ENCODE measurements at places on chromosomes 6 and 20.

DNA sequence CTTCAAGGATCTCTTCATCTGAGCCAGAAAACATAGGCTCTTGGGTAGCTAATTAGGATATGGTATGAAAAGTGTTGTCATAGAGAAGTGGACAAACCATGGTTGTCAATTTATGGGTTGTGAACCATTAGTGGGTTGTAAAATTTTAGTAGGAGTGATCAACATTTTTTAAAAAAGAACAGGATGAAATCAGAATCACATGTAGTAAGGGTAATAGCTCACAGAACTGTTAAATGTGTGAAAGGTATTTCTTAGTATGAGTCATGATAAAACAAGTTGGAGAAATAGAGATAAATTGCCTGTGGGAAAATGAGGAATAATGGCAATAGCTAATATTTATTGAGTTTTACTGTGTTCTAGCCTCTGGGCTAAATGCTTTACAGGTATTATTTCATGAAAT lies 113.4 kb downstream of the MAP3K4 start:
- no peak for DNase-seq

DNA sequence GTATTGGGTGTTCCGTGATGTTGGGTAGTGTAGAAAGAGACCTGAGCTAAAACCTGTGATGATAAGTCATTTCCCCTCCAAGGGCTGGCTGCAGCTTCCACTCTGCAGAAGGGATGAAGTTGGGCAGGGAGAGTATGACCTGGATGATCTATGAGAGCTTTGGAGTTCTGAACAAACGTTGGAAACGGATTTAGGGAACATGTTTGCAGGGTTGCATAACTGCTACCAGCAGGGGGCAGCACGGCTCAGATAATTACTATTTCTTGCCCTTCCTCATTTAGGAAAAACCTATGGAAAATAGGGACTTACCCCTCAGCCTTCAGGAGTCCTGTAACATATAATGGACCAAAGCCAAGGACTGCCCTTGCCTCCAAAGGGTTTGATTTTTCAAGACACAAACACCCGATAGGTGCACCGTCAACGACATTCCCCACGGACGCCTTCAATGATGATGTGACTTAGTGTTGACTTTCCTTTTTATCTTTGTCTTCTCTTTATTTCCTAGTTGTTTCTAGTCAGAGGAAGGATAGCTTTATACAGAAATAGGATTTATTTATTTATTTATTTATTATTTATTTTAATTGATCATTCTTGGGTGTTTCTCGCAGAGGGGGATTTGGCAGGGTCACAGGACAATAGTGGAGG lies 164.9 kb upstream of the SASH1 start:
- DNase-seq = no peak

DNA sequence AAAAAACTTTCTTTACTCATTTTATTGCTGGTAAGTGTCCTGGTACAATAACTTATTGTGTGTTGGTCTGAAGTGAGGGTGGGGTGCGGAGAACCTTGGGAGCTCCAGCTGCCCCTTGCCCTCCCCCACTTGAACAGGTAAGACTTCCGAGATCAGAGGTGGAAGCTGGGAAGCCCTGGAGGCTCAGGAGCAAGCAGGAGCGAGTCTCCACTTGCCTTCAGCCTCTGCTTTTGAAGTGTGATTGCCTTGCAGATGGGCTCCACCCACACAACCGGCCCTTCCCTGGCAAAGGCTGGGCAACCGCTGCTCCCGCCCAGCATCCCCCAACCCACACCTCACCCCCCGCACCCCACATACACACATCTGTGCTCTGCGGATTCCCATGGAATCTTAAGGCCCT lies 179.6 kb downstream of the TFAP2C start:
- no peak for DNase-seq

GRCh38 chr20:43191946-43192863 lies 2.5 kb upstream of the PTPRT start:
- no peak for DNase-seq

GRCh38 chr6:116287689-116288282 lies 8.1 kb upstream of the TSPYL1 start:
- DNase-seq = peak; percentile 26

GRCh38 chr6:163354085-163354484 lies 60.4 kb upstream of the QKI start:
- no peak for DNase-seq

DNA sequence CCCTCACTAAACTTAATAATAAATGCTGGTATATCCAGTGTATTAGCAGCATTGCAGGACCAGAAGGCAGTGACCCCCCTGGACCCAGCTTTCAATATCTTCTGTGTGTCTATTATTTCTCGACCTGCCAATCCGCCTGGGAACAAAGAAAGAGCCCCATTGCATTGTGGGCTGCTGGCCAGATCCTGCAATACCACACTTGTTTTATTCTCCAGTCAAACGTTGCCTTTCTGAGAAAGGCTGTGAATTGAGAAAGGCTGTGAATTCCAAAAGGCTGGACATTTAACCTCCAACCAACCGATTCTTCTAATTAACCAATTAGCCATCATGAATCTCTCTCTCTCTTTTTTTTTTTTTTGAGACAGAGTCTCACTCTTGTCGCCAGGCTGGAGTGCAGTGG lies 1.5 kb upstream of the MTO1 start:
- DNase-seq = peak; percentile 69

- DNase-seq = no peak
Observed at GRCh38 chr6:617456-618100, 39.3 kb downstream of the HUS1B start.

- DNase-seq = no peak
Observed at GRCh38 chr6:142275236-142276006, 26.4 kb upstream of the ADGRG6 start.

DNA sequence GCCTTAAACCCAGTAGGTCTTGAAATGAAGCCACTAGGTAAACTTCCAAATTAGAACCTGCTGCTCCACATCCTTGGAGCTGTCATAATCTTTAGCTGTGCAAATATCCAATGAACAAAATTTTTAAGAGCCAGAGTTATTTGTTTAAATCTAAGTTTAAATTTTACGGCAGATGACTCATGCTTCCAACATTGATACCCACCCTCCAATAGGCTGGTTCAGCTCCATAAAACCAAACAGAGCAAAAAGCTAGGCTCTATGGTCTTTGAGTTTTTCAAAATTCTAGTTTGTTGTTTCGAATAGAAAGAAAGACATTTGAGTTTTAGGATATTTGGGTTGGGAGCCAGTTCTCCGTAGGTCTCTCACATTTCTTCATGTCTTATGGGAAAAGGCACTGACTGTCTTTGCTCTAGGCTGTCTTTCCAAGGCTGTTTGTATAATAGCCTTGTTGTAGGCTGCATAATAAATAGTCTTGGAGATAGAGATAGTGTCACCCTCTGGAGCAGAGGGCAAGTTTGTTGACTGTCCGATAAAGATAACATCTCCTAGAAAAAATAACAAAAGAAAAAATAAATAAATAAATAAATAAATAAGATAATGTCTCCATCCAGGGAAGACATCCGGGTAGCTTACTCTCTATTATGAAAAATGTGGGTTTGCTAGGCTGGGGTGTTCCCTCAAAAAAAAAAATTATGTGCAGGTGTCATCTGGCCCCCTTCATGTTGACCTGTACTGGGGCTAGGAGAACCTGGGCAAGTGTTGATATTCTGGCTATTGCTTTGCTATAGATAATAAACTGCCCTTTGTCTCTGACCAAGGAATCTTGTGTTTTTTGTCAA lies 36.5 kb downstream of the SLC2A12 start:
- DNase-seq = no peak

DNA sequence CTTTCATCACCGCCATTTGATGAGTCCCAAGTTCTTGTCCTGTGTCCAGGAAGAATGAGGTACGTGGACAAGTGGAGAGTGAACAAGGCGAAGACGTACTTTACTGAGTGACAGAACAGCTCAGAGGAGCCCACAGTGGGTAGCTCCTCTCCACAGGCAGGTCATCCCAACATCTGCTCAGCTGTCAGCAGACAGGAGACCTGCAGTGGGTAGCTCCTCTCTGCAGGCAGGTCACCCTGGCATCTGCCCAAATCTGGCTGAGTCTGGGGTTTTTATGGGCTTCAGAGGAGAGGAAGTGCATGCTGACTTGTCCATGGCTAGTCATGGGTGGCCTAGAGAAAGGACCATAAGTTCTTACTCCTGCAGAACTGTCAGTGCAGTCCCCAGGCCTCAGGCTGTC lies 32.7 kb upstream of the PDYN start:
- DNase-seq = no peak

DNA sequence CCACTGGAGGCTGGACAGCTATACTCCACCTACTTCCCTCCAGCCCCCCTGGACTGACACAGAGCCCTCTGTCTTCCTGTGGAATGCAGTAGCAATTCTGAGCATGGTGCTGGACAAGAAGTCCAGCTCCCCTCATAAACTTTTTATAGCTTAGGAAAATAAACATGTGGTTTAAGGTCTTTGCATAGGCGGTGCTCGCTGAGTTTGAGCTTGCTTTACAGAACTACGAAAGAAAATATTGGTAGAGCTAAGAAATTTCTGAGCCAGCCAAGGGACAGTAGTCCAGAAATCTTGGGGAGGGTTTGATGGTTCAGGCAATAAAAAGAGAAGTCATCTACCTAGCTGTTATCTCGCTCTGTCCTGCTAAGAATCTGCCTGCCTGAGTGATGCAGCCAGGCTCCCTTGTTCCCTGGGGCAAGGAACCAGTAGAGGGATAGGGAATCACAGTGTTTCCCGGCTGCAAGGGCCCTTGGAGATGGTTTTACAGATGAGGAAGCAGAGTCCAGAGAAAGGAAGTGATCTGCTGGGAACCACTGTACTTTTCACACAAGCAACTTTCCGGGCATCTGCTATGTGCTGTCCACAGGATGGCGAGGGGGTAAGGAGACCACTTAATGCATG lies 343.4 kb downstream of the CDC5L start:
- DNase-seq = no peak

GRCh38 chr20:21137078-21137477 lies 11.2 kb downstream of the KIZ start:
- no peak for DNase-seq

DNA sequence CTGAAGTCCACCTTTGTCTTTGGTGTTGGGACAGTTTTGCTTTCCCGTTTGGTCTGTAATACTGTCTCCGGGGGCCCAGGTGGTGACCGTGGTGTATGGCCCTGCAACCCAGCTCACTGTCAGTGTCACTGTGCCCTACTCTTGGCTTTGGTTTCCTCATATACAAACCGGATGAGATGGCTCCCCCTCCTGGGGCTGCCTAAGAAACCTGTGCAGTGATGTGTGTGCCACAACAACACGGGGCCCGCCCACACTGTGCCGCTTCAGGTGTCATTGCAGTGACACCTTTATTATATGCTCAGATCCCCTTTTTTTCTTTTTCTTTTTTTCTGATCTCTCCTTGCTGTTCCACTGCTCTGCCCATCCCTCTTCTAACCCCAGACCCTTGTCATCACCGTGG lies 73.9 kb downstream of the RAMACL start:
- no peak for DNase-seq

DNA sequence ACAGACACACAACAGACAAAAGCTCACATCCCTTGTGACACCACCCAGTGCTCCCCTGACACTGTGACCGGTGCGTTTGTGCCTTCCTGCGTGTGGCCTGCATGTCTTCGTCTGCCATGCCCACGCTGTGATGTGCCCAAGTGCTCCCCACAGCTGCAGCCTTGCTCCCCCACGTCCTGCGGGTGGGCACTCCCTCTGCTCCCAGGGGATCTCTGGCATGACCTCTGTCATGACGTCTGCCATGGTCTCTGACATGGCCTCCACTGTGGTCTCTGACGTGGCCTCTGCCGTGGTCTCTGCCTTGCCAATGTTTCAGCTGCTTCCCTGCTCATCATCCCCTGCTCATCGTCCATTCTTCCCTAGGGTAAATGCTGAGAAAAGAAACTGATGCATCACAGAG lies 200.9 kb downstream of the DLL1 start:
- no peak for DNase-seq

DNA sequence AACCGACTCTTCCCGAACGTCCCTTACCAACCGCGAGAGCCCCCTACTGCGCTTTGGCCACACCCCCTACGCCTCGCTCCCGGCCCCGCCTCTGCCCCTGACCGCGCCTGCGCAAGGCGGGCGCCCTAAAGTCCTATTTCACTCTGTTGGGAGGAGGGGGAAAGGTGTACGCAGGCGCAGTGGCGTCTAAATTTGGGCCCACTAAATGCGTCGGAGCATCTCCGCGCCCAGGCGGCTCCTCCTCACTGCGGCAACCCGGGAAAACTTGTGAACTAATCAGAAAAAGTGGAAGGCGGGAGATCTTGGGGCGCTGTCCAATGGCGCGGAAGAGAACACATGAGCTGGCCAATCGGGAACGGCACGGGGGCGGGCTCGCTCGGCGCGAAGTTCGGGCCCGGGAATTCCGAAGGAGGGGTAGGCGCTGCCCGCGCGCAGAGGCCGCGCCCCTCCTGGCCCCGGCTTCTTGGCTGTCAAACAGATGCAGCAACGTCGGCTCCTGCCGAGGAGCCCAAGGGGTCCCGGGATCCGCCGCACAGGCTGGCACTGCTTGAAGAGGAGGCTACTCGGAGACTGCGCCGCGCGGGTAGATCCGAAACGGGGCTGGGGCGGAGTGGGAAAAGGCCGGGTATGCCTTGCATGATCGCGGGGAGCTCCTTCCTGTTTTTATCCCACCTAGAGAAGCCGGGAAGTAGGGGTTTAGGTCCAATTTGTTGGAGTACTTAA lies at the start of gene TCF19:
Gene TCF19, plus strand, starts transcription at position 450 of the 723 bp plus-strand sequence. CDS start 881 bp downstream, outside the sequence.
- DNase-seq = peak; percentile 94

GRCh38 chr20:63032861-63033793 lies 26.4 kb upstream of the BHLHE23 start:
- DNase-seq = no peak

DNA sequence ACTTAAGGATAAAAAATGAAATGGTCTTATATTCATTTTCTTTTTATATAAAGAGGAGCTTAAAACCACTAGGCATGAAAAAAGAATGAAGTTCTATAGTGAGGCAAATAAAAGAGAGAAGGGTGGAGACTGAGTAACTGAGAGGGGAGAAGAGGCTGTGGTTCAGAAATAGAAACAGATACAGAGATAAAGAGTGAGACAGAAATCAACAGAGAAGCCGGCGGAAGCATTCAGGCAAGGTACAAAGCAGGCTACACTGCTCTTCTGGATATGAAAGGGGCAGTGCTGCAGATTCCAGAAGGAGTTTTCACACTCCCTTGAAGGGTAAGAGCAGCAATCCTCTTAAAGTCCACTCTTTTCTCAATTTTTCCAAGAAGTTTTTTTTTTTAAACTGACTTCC lies 29.9 kb downstream of the NFATC2 start:
- no peak for DNase-seq

DNA sequence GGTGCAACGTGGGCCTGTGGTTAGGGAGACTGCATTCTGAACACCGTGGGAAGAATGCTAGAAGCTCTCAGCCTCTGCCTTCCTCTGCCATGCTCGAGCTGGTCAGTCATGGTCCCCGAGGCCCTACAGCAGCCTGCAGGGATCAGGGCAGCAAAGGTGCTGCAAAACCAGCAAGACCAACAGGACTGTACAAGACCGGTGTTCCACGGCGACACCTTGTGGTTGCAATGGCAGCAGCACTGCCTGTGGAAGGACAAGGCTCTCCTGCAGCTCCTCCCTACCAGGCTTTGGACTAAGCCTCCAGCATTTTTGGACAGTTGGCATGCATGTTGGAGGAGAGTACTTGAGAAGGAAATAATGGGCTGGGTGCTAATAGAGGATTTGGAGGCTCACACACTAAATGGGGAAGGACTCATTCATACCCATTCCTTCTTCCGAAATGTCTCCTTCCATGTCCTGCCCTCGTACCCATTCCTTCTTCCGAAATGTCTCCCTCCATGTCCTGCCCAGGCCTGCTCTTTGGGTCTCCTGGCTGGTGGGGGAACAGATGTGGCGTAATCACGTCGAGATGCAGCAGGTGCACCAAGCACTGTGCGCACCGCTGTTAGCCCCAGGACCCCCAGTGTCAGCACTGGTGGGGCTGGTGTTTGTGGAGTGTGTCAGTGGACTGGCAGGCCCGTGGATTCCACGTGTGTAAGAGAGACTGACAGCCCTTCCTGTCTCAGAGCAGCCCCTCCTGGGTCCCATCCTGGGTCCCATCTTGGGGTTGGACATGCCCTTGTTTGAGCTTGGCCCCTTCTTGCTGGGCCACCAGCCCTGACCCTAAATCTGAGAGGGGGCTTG lies 18.6 kb upstream of the MYT1 start:
- DNase-seq = no peak

Measured in GF-D8 (cell line).